Central memory CD4-positive, alpha-beta T cell (primary cell): ENCODE measurements at places on chromosomes 11 and 22.

DNA sequence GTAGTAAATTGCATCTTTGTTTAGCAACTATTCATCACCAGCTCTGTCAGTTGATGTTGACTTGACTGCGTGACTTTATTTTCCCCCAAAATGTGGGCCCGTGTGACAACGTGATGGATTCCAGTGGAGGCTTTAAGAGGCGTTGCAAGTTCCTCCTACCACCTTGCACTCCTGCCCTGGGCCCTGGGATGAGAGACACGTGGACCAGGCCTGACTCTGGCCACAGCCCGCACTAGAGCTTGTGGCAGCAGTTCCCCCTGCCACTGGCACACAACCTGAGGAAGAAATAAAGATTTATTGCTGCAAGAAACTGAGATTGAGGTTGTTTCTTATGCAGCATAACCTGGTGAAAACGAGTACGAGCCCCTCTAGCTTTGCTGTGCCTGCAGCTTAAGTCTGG lies 31.9 kb downstream of the RASD2 start:
- no peak for DNase-seq

DNA sequence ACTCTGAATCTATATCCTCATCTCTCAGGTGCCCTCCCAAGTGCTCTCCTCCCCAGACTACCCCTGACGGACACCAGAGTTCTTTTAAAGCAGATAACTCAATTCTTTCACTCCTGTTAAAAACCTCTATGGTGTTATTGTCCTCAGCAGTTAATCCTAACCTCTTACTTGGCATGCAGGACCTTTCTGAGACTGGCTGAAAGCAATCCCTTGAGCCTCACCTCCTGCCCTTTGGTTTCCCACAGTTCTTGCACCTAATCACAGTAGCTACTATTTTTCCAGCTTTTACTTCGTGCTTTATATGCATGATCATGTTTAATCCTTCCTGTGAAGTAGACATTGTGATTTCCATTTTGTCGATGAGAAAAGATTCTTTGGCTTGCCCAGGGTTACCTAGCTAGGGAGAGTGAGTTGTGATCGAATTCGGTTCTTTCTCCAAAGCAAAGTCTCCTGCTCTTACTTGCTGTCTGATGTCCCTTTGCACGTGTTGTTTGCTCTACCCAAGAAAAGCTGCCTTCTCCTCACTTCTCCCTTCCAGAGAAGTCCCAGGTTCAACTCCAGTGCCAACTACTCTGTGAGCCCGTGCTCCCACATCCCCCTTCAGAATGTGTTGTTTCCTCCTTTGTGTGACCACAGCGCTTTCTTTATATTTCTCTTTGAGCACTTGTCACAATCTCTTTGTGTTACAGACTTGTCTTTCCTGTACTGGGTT lies 2.1 kb downstream of the UBE2L3 start:
- no peak for DNase-seq

- DNase-seq = no peak
These were observed 14.0 kb downstream of the IGLL1 start for GRCh38 chr22:23565915-23566704.

- DNase-seq = no peak
These were observed 108.4 kb downstream of the GALNT18 start for GRCh38 chr11:11513422-11513821.

- DNase-seq = no peak
These were observed 28.9 kb downstream of the PLEKHA7 start for GRCh38 chr11:16985297-16985696.

DNA sequence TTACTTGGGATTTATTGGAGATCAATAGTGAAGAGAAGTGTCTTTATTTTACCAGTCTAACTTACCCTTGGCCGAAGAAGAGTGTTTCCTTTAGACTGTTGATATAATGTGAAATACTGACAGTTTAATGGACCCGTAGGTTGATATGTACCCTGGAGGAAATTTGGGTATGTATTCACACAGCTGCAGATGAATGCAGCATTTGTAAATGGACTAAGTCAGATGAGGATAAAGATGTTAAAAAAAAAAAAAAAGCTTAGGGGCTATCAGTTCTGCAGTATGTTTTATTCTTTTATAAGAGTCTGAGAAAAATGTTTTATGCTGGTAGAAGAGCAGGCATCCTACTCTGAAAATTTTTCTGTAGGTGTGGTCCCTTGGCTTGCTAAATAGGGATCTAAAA lies 2.7 kb downstream of the REXO2 start:
- no peak for DNase-seq

- DNase-seq = no peak
These were observed 88.5 kb upstream of the ANO3 start for GRCh38 chr11:26243426-26243825.

GRCh38 chr11:19912958-19913892 lies 200.6 kb downstream of the NAV2 start:
- no peak for DNase-seq
